ENCODE measurements at places on chromosomes 11 and 22.

DNA sequence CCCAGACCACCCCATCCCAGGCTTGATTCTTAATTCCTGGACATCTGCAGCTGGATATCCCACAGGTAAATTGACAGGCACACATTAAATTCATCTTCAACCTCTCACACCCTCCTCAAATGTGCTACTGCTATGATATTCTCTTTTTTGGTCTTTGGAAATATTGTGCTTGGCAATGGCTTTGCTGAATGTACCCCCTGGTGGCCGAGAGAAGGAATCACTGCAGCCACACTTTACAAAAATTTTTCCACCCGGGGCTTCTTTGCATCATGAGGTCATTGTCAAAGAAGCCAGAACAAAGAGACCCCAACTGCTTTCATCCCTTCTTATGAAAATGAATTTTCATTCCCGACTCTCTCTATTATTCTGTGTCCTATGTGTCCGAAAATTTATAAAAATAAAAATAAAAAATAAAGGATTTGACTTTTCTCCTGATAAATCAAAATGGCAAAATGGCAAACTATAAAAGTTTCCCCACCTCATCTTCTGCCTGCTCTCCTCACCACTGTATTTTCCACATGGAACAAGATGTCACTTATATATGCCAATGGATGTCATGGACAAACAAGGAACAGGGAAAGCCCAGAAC, 15.0 kb upstream of the CYB5R2 start:
- DNase-seq: no peak

DNA sequence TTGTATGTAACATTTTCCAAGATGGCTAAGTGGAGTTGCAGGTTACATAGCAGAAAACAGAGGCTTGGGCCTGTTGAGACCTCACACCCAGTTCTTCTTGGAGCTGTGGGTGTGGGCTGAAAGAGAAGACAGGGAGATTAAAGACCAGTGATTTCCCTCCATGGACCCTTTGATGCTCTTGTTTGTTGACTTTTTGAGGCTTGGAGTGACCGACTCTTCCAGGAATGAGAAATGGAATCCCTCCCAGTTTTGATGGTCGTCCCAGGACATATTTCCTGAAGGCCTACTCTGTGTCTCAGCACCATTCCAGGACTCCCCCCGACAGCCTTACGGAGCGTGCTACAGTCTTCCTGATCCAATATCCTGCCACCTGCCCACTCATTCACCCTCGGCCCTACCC, 96.9 kb downstream of the PTPRJ start:
- DNase-seq: no peak

- no peak for DNase-seq
Observed at GRCh38 chr22:23384923-23385677, 195.0 kb downstream of the IGLL1 start.

DNA sequence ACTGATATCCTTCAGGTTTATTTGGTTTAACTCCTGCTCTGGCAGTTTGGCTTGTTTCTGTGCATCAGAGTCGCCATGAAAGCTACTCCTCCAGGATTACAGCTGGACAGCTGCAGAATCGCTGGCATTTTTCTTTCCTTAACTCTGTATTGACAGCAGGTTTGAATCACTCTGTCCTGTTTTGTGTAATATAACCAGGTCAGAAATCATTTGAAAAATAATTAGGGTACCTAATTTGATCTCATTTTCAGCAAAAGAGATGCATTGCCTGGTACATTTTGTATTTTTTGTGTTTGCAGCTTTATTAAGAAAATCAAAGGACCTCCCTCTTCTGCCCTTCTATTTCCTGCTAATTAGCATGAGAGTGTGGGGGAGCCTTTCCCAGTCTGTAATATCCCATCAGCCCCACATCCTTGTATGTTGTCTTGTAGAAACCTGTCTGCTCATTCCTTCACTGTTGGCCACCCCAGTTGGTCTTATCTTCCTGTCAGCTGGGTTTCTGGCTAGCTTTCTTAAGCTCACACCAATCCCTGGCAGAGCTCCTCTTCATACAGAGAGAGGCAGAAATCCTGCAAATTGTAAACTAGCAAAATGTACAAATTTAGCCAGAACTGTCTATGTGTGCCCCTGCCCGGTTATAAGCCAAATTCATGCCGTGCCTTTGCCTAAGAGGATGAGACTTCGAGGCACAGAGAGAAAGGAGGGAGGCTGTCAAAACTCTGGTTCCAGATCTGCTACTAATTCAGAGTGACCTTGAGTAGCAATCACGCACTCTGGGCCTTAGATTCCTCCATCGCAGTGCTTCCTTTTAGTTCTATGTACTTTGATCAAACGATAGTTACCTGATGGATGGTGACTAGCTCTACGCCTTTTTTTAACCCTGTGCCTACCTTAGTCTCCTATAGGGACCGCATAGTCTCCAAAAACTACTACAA, 200.6 kb downstream of the NAV2 start:
- no peak for DNase-seq

DNA sequence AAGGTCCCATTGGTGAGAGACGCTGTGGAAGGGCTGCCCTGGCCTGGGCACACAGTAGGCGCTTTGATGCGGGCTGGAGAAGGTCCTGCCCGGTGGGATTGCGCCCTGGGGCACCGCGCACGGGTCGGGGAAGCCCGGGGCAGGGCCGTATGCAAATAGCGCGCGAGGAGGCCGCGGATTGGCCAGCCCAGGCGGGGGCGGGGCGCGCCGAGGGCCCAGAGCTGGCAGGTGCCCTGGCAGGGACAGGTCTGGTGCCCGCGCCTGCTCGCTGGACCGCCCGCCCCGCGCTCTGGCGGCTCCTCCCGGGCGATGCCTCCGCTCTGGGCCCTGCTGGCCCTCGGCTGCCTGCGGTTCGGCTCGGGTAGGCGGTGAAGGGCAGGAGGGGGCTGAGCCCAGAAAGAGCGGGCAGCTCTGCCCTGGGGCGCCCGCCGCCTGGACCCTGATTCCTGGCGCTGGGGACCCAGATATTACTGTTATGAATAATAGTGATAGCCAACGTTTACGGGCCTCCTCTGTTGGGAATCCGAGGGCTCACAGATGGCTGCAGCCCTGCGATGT, at the start of gene UPK3A:
Gene UPK3A (plus strand): TSS at position 245 of the 558 bp plus-strand sequence. CDS start 65 bp downstream, at position 310.
- peak; percentile 59 for DNase-seq

- no peak for DNase-seq
Observed at GRCh38 chr11:8997451-8997850, 6.3 kb downstream of the NRIP3 start.

DNA sequence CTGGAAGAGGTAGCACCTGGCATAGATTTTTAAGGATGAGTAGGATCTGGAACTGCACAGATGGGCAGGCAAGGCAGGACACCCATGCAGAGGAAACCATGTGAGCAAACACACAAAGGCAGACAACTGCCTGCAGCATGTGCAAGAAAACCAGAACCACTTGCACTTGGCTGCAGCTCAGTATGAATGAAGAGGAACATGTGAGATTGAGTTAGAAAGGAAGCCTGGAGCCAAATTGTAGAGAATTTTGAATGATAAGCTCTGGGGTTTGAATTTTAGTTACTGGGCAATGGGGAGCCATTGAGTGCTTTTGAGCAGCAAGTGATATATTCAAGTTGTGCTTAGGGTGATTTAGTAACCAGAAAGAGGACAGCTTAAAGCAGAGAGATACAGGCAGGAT, 583.4 kb downstream of the SOX6 start:
- no peak for DNase-seq

GRCh38 chr22:49765091-49765771, 62.4 kb downstream of the BRD1 start:
- DNase-seq: no peak

DNA sequence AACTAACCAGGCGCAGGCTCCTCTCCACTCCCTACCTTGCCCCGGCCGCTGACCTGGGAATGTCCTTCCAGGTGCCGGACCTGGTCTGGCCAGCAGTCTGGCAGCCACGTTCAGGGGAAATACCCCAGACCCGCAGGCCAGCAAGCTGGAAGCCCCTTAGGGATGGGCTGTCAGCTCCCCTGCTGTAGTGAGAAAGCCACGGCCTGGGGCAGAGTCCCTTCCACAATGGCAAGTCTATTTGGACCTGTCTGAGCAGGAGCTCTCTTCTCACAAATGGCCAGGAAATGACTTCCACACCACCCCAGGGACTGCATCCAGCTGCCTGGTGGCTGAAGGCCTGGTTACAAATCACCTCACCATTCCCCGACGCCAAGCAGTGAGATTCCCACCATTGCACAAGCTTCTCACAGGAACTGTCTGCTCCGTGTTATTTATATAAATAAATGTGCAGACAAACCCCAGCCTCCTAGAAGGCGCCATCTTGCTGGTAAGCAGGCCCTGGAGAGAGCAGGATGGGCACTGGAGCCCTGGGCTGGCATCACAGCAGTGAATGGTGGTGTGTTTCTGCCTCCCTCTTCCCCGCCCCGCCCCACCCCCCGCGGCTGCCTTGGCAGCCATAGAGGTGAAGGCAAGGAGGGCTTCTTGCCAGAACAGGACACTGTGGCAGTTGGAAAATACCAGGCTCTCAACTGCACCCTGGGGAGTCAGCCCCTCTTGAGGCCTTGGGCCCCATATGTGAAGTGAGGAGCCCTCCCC, 23.7 kb downstream of the RSPH14 start:
- no peak for DNase-seq

- no peak for DNase-seq
Observed at GRCh38 chr11:70477176-70477575, 78.8 kb downstream of the CTTN start.

GRCh38 chr11:129312730-129313503, 62.7 kb upstream of the BARX2 start:
- DNase-seq: no peak

DNA sequence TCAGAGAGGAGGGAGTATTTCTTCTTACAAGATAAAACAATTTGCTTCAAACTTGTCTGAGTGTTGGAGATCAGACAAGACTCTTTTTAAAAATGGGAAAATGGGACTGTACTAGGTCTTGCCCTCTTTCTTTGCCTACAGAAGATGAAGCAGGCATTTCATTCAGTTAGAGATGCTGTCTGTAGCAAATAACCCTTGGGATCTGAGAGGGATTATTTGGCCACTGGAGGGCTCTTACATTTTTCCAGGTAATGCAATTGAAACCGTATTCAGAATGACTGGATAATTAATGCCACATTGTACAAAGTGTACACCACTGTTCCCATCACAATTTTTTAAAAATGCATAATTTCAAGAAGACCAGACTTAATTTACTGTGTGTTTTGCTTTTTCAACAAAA, 258.5 kb upstream of the KIRREL3 start:
- no peak for DNase-seq

DNA sequence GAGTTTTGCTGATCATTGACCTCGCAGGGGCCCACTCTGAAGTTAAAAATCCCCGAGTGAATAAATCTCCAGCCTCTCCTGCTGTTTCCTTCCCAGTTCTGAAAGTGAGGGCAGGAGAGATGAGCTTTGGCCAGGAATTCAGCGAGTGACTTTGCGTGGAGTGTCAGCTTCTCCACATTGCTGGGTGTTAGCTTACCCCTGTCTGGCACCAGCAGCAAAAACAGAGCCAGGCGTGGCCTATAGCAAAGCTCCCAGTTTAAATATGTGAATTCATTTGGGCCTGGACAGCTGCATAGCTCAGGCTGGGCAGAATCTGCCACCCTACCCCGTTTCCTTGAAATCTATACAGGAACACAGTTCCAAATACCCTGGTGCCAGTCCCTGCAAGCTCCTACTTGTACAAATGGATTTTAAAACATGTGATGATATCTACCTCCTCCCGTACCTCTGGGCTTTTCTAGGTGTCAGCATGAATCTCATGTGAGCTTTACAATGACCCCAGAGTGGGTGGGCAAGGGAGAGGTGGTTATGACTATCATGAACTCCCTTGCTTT, 25.6 kb downstream of the TIMP3 start:
- DNase-seq: no peak

GRCh38 chr11:111452817-111453552, 59.2 kb downstream of the BTG4 start:
- DNase-seq: no peak

DNA sequence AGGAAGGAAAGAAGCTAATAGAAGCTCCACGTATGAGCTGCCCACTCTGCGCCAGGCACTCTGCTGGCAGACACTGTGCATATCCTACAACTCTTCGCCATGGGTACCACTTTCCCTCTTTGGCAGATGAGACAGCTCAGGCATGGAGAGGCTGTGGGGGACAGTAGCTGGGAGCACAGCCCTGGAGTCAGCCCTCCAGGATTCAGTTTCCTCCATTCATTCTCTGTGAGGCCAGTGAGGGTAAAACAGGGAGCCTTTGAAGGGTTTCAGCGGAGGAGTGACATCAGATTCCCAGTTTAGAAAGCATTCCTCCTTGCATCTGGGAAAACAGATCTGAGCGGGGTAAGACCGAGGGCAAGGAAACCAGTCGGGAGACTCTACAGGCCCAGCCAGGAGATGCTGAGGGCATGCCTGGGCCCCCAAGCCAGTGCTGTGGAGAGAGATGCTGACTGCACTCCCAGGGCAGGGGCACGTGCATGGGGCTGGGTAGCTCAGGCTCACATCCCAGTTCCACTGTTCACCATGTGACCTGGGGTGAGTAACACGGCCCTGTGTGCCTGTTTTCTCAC, 58.3 kb upstream of the EMID1 start:
- no peak for DNase-seq
